ENCODE measurements at places on chromosomes 5 and 9.

GRCh38 chr9:125743682-125744428 lies 3.3 kb upstream of the PBX3 start:
- DNase-seq, result no peak

DNA sequence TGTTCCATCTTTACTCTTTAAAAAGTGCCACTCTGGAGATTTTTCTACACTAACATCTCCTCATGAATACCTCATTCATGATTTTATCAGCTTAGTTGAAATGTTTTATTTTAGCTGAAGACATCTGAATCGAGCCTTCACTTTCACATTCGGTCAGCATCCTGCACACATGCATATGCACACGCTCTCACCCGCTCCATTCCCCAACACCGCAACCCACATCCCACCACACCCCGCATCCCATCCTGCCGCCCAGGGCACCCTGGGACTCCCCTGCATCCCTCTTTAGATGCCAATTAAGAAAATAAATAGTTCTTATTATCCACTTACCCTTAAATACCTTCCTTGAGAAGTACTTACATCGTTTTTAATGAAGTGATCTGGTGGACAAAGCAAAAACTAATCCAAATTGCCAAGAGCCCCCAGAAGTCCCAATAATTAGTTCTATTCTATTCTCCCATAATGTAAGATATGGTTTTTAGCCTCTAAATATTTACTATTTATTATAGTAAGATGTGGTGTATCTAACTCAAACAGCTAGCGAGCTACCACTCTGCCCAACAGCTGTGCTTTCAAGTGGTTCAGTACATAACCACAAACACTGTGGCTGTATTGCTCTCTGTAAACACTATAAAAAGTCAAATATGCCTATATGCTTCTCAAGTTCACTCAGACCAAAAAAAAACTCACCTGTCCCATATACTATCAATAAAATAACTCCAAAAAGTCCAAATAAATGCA lies 38.2 kb downstream of the GZMK start:
- DNase-seq, result peak; percentile 59

- no peak for DNase-seq
Measured at GRCh38 chr9:119853126-119853525, 483.9 kb upstream of the BRINP1 start.

GRCh38 chr5:116492016-116492623 lies 82.5 kb downstream of the SEMA6A start:
- DNase-seq, result peak; percentile 26

- DNase-seq, result no peak
Measured at GRCh38 chr9:89438194-89438593, 59.7 kb downstream of the SEMA4D start.

DNA sequence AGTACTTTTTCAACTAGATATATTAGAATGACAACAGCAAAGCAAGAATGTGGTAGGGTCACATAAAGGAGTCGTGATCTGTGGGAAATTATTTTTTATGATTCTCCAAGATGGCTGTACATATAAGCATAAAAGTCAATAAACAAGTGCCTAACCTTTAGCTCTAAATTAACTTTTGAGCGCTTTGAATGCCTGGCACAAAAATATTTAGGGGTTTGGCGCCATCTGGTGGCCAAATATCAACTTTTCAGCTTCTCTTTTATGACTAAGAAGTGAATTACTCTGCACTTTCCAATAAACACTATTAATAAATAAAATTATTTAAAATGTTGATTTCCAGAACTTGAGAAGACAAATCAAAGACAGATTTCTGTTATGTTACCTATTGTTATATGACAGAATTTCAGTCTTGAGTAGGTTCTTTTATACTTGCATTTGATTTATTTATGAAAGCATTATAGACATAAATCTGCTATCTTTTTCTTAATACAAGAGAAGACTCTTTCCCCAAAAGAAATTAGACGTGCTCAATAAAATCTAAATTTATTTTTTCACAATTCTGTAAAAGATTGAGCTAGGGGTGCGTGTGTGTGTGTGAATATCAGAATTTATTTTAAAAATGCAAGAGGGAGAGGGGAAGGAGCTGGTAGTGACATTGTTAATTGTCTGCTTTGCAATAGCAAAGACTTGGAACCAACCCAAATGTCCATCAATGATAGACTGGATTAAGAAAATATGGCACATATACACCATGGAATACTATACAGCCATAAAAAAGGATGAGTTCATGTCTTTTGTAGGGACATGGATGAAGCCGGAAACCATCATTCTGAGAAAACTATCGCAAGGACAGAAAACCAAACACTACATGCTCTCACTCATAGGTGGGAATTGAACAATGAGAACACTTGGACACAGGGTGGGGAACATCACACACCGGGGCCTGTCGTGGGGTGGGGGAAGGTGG lies 36.7 kb upstream of the ARRDC3 start:
- DNase-seq, result peak; percentile 47

GRCh38 chr5:78424665-78425064 lies 64.2 kb downstream of the SCAMP1 start:
- DNase-seq, result no peak

GRCh38 chr5:180799194-180799593 lies 3.4 kb downstream of the MGAT1 start:
- peak; percentile 60 for DNase-seq

GRCh38 chr5:176894298-176894697 lies 4.8 kb downstream of the HK3 start:
- no peak for DNase-seq

DNA sequence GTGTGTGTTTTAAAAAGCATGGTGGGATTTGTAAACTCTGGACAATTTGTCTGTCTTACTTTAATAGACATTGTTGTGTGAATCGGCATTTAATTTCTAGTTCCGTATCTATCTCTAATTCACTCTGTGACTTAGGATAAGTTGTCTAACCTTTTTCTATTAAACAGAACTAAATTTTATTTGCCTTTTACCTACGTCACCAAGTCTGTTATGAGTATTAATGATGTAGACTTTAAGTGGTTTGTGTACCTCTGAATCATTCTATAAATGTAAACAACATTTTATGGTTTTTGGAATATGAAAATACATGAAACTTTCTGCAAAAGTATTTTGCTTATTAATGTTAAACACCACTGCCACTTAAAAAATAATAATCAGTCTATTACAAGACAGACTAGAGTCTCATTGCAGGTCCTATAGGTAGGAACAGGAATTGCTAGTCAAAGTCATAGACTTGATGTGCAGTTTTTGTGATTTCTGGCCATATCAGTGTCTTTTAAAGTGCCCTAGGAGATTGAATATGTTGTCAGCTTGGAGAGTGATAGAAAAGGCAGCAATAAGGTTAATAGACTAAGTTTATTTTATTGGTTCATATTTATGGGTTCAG lies 5.6 kb downstream of the RBM27 start:
- DNase-seq, result no peak

DNA sequence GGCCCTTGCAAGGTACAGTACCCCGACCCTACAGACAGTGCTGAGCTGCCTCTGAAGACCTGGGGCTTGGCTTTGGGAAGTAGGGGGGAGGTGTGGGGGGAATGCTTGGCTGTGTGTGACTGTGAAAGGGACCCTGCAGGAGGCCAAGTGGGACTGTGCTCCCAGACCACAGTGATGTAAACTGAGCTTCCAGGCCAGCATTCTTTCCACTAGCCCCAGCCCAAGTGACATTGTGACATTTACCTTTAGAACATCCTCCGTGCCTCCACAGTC lies 31.2 kb downstream of the HMCN2 start:
- DNase-seq, result no peak

GRCh38 chr9:249025-249424 lies 34.4 kb downstream of the DOCK8 start:
- DNase-seq, result peak; percentile 12

GRCh38 chr9:91489361-91489899 lies 65.8 kb upstream of the NFIL3 start:
- DNase-seq, result no peak

DNA sequence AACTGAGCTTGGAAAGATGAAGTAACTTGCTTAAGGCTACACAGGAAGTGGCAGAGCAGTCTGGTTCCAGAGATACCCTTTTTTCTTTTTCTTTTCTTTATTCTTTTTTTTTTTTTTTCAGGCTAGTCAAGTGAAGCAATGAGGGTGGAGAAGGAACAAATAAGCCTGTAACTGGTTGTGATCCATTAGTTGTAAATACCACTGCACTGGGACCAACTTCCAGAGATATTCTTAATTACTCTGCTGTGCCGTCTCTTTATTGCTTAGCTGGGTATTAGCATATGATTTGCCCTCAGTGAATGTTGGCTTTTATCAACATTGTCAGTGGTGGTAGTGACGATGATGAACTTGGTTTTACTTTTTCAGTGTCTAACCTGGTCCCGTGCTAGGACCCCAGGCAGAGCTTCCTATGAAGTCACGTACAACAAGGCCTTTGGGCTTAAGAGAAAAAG lies 26.7 kb downstream of the LNPEP start:
- no peak for DNase-seq

DNA sequence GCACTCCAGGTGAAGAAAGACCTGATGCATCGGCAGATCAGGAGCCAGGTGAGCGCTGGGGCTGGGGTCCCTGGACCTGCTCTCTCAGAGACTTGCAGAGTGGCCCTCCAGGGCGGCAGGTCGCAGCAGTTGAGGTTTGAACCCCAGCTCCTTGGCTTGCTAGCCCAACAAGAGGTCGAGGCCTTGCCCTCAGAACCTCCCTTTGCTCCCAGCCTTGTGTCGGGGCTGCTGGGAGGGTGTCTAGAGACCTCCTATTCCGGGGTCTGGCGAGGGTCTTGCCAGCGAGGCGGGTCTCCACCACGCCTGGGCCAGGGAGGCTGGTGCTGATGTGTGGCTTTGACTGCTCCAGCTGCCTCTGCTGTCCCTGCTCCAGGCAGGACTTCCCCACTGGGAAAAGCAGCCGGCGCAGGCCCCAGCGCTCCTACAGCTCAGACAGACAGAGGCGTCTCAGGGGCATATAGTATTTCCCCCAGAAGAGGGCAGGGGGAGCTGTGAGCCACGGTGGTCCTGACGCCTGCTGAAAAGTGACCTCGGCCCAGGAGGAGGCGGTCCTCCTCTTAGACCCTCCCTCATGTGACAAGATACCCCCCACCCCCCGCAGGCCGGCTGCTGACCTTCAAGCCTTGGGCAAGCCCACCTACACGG lies 38.3 kb downstream of the LRSAM1 start:
- no peak for DNase-seq

DNA sequence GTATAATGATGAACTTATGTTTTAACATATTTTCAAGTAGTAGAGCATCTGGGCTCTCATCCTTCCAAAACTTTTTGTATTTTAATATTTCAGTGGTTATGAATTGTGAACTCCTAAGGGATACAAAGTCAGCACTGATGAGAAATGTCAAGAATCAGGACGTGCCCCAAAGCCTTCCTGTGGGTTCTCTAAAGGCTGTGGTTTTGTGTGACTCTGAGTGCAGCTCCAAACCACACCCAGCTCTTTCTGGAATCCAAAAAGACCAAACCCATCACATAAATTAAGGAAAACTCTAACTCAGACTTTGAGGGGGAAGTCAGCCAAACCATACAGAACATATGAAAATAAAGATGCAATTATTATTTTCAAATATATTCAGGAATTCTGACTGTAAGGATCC lies 40.8 kb upstream of the SMU1 start:
- DNase-seq, result peak; percentile 28

DNA sequence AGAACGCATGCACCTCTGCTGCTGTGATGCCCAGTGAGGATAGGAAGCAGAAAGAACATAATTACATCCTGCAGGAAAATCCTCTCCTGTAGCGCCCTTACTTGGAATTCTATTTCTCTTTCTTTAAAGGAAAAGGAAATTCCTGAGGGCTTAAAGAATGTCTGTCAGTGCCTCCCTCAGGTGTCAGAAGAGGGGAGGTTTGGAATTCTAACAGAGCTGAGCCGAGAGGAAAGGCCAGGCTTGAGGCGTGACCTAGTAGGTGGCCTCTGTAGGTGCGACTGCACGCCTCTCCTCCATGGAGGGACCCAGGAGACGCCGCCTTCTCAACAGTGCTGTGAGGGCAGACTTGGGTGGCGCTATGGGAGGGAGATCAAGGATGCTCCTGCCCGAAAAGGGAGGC lies 55.9 kb upstream of the ERCC6L2 start:
- no peak for DNase-seq

GRCh38 chr9:90921104-90921503 lies 119.5 kb downstream of the SYK start:
- DNase-seq, result no peak

- no peak for DNase-seq
Measured at GRCh38 chr5:39580702-39581453, 156.1 kb upstream of the DAB2 start.

GRCh38 chr9:4059437-4059836 lies 240.4 kb downstream of the GLIS3 start:
- no peak for DNase-seq

DNA sequence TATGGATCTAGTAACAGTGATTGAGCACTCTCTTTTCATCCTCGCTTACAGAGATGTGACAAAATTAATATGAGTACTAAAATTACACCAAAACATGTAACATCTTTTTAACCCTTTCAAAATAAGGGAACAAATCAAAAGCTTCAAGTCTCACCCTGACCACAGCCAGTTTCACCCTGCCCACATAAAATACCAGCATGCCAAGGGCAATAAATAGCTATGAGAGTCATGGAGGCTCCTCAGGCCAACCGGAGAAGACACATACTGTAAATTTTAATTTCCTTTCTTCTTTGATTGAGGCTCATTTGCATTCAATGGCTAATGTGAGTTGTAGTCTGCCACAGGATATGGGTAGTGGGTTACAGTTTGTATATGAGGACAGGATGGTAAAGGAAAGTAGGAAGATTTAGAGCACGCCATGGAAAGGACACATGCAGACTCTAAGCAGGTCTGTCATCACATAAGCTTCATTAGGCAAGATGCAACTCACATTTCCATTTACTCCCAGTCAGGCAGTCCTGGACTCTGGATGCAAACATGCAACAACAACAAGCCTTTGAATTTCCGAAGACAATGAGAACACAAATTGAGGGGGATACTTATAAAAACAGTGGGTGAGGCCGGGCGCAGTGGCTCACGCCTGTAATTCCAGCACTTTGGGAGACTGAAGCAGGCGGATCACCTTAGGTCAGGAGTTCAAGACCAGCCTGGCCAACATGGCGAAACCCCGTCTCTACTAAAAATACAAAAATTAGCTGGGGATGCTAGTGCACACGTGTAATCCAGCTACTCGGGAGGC lies 11.3 kb downstream of the IL4 start:
- no peak for DNase-seq

DNA sequence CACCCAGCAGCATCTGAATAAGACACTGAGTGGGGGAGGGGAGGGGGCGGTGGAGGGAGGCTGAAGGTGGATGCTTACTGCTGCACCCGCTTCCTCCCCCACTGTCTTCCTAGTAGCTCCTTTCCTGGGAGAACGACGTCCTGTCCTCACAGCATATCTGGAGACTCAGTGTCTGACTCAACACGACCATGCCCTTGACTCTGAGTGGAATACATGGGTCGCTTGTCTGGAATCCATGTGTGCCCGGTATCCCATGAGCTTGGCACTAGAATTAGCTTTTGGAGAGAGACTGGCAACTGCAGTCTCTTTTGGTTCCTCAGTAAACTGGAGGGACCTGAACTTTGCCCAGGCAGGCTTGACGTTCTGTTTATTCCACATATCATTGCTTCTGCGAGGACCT lies 125.4 kb upstream of the FAM120A start:
- no peak for DNase-seq

Measured in SW480 (cell line).